ENCODE measurements at places on chromosomes 3 and 15.

- no peak for DNase-seq
- no peak overlapping the region for H3K27ac ChIP-seq
- H3K36me3 ChIP-seq: peaks cover 13% of the 10 kb centered on the region
- peak overlapping the region; percentile 91 for H3K4me3 ChIP-seq
- peaks cover 41% of the 10 kb centered on the region for H3K4me1 ChIP-seq
- no peaks in the 10 kb centered on the region for H3K27me3 ChIP-seq
Observed at GRCh38 chr3:40455328-40455727, 1.8 kb upstream of the RPL14 start.

DNA sequence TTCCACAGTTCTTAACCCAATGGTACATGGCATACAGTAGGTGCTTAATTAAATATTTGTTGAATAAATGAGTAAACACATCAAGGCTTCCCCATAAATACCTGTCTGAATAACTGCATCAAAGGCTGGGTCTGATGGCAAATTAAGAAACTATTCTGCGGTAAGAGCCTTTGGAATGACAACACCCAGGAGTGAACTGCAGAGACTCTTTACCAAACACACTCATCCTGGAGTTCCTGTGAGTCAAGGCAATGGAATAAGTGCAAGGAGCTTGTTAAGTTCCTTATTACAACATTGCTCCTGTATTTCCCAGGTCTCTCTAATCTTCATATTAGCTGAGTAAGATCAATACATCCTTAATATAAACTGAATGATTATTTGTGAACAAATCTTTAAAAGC is 119.9 kb upstream of the STT3B start:
- H3K4me3 ChIP-seq: no peak overlapping the region
- DNase-seq: no peak
- H3K36me3 ChIP-seq: no peaks in the 10 kb centered on the region
- H3K27ac ChIP-seq: no peak overlapping the region
- peaks cover 17% of the 10 kb centered on the region for H3K4me1 ChIP-seq
- H3K27me3 ChIP-seq: no peaks in the 10 kb centered on the region

- no peaks in the 10 kb centered on the region for H3K36me3 ChIP-seq
- H3K4me1 ChIP-seq: peaks cover 8% of the 10 kb centered on the region
- H3K4me3 ChIP-seq: no peak overlapping the region
- no peak for DNase-seq
- H3K27ac ChIP-seq: no peak overlapping the region
Observed at GRCh38 chr15:66601521-66601920, 35.7 kb upstream of the LCTL start.

GRCh38 chr3:17686613-17687012 is 55.8 kb downstream of the TBC1D5 start:
- no peak for DNase-seq
- no peak overlapping the region for H3K4me3 ChIP-seq
- H3K36me3 ChIP-seq: no peaks in the 10 kb centered on the region
- H3K27ac ChIP-seq: no peak overlapping the region

DNA sequence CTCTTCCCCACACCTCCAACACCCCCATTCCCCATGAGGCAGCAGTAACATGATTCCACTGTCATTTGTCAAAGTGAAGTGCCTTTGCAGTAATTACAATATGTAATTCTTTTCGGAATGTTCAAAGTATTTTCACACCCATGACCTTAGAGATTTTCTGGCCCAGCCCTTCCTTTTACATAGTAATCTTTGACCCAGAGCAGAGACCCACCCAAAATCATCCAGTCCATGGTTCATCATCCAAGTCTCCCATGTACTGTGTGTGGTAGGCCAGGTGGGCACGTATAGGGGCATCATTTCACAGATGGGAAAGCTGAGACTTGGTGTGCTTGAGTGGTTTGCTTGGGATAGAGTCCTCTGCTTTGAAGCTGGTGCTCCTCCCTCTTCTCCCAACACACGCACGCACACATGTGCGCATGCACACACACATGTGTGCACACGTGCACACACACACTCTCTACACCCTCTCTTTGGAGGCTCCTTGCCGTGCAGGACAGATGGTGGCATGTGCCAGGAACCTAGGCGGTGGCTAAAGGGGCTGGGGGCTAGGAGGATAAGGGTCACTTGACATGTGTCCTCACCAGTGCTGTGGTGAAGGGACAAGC is 284.7 kb upstream of the ROPN1 start:
- no peak overlapping the region for H3K4me3 ChIP-seq
- peaks cover 20% of the 10 kb centered on the region for H3K4me1 ChIP-seq
- peaks cover 3% of the 10 kb centered on the region for H3K27me3 ChIP-seq
- DNase-seq: no peak

GRCh38 chr3:125211523-125212090 is 941 bp downstream of the SLC12A8 start:
- H3K36me3 ChIP-seq: no peaks in the 10 kb centered on the region
- no peak overlapping the region for H3K27ac ChIP-seq
- H3K27me3 ChIP-seq: peaks cover 12% of the 10 kb centered on the region
- peak overlapping the region; percentile 72 for H3K4me3 ChIP-seq
- DNase-seq: no peak
- peaks cover 7% of the 10 kb centered on the region for H3K4me1 ChIP-seq

DNA sequence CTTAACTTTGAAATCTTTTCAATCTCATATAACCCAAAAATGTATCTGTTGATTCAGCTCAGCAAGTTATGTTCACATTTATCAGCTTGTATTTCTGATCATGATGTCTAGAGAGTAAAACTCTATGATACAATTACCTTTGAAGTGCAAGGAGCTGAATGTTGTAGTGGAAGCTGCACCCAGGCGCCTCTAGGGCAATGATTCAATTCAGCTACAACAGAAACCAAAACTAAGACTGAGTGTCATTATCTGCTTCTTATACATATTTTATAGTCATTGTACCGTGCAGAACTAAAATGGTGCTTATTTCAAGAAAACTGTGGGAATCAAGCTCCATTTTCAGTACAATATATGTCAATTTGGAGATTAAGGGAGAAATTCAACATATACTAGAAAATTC is 1237.5 kb downstream of the ZPLD1 start:
- H3K4me3 ChIP-seq: no peak overlapping the region
- H3K27me3 ChIP-seq: no peaks in the 10 kb centered on the region
- H3K4me1 ChIP-seq: no peaks in the 10 kb centered on the region
- no peak overlapping the region for H3K27ac ChIP-seq

GRCh38 chr3:52682016-52682415 is 3.7 kb downstream of the PBRM1 start:
- no peaks in the 10 kb centered on the region for H3K27me3 ChIP-seq
- H3K4me1 ChIP-seq: peaks cover 32% of the 10 kb centered on the region
- no peak overlapping the region for H3K4me3 ChIP-seq
- H3K36me3 ChIP-seq: peaks cover 15% of the 10 kb centered on the region
- no peak for DNase-seq

DNA sequence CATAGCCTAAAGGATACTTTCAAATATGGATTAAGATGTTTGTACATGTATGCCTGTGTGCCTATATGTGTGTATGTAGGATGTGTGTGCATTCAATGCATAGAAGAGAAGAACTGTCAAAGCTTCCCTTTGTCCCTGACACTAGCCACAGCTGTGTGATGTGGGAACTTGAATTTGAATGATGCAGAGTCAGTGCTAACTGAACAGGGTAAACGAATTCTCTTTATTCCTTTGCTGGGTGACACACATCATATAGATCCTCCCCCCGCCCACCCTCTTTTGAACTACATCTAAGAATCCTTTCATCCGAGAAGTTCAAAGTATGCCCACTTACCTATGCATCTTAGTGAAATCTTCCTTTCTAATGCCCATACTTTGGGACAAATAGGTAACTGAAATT is 228.3 kb downstream of the GAP43 start:
- no peak overlapping the region for H3K4me3 ChIP-seq
- DNase-seq: no peak
- H3K4me1 ChIP-seq: no peaks in the 10 kb centered on the region
- H3K36me3 ChIP-seq: no peaks in the 10 kb centered on the region
- H3K27ac ChIP-seq: no peak overlapping the region
- peaks cover 17% of the 10 kb centered on the region for H3K27me3 ChIP-seq

DNA sequence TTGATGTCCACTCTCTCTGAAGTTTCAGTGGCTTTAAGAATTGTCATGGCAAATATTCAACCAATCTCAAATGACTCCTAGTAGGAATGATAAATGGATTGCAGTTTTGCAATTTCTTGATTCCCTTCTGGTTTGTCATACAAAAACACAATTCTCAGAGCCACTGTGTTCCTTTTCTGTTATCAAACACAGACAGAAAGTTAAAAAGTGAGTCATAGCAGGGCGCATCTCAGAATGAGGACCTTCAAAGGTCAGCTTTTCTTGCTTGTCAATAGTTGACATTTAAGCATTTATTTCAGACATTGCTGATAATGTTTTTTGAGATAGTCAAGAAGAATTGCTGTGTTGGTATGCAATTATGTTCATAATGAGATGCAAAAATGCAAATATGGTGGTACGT is 405.9 kb downstream of the NR2F2 start:
- no peak overlapping the region for H3K4me3 ChIP-seq
- no peak for DNase-seq
- H3K27ac ChIP-seq: no peak overlapping the region
- no peaks in the 10 kb centered on the region for H3K4me1 ChIP-seq

DNA sequence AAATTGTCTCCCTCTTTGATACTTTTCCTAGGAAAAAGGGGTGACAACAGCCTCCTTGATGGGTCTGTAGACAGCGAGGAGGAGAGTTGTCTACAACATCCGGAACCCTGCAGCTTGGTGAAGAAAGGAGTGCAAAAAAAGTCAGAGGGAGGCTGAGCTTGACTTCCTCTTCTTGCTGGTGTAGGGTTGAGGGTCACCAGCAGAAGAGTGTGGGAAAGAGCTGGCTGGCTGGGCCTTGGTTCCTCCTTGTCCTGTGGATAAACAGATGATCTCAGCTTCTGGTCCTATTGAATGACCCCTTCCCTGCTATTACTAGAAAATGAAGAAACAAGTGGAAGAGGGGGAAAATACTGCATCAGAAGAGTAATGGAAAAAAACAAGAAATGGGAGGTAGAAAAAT is 20.4 kb downstream of the SLC7A14 start:
- no peak for DNase-seq
- H3K27ac ChIP-seq: no peak overlapping the region
- peaks cover 13% of the 10 kb centered on the region for H3K4me1 ChIP-seq
- no peak overlapping the region for H3K4me3 ChIP-seq

DNA sequence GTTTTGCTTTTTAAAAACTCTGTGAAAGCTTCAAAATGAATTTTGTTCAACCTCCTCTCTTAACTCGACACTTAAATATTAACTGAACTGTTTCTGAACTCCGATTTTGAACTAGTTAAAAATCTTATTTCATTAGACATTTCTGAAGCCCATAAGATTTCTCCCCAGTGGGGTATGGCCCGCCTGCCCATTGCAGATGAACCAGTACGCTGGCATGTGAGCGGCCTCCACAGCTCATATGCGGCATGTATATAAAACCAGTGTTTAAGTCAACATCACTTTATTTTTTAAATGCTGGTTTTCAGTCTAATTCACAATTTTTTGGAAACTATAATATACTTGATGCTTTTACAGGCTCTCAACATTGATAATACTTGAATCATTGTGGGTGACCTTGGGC is 50.2 kb downstream of the CPN2 start:
- no peaks in the 10 kb centered on the region for H3K27me3 ChIP-seq
- peaks cover 26% of the 10 kb centered on the region for H3K4me1 ChIP-seq
- H3K27ac ChIP-seq: no peak overlapping the region
- H3K4me3 ChIP-seq: no peak overlapping the region
- peaks cover 3% of the 10 kb centered on the region for H3K36me3 ChIP-seq

DNA sequence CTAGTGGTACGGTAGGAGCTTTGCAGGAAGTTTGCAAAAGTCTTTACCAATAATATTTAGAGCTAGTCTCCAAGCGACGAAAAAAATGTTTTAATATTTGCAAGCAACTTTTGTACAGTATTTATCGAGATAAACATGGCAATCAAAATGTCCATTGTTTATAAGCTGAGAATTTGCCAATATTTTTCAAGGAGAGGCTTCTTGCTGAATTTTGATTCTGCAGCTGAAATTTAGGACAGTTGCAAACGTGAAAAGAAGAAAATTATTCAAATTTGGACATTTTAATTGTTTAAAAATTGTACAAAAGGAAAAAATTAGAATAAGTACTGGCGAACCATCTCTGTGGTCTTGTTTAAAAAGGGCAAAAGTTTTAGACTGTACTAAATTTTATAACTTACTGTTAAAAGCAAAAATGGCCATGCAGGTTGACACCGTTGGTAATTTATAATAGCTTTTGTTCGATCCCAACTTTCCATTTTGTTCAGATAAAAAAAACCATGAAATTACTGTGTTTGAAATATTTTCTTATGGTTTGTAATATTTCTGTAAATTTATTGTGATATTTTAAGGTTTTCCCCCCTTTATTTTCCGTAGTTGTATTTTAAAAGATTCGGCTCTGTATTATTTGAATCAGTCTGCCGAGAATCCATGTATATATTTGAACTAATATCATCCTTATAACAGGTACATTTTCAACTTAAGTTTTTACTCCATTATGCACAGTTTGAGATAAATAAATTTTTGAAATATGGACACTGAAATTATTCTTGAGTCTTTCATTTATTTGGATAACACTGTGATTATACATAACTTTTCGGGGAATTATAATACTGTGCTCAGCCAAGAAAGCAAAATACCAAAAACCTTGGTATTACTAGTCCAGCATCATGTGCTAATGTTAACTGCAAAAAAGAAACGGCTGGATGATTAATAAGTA is 2.2 kb downstream of the SOX2 start:
- DNase-seq: no peak
- H3K27me3 ChIP-seq: peaks cover 68% of the 10 kb centered on the region
- no peaks in the 10 kb centered on the region for H3K36me3 ChIP-seq
- peaks cover 9% of the 10 kb centered on the region for H3K4me1 ChIP-seq
- H3K4me3 ChIP-seq: no peak overlapping the region
- H3K27ac ChIP-seq: no peak overlapping the region

DNA sequence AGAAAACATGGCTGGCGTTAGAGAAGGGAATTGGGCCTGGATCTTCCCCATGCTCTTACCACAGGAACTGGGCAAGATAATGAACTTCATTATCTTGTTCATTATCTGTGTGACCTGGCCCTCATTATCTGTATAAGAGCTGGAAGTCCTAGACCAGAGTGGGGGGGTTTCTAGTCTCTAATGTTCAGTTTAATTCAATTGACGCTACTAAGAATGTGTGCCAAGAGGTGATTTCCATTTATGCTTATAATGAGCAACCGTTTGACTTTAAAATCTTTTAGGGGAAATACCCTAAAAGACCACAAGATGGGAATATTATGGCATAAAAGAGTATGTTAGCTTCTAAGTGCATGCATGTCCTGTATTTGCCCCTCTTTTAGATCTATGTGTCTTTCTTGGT is 59.1 kb upstream of the CSTA start:
- no peak for DNase-seq
- no peak overlapping the region for H3K4me3 ChIP-seq
- no peak overlapping the region for H3K27ac ChIP-seq
- no peaks in the 10 kb centered on the region for H3K36me3 ChIP-seq
- peaks cover 11% of the 10 kb centered on the region for H3K27me3 ChIP-seq

GRCh38 chr15:67100801-67101581 is 35.6 kb downstream of the SMAD3 start:
- H3K27ac ChIP-seq: no peak overlapping the region
- no peak overlapping the region for H3K4me3 ChIP-seq
- no peak for DNase-seq
- H3K4me1 ChIP-seq: peaks cover 50% of the 10 kb centered on the region
- H3K36me3 ChIP-seq: peaks cover 4% of the 10 kb centered on the region

- no peaks in the 10 kb centered on the region for H3K36me3 ChIP-seq
- DNase-seq: no peak
- H3K27me3 ChIP-seq: peaks cover 18% of the 10 kb centered on the region
- no peak overlapping the region for H3K4me3 ChIP-seq
- H3K27ac ChIP-seq: peak overlapping the region; percentile 13
- peaks cover 31% of the 10 kb centered on the region for H3K4me1 ChIP-seq
Observed at GRCh38 chr3:115864911-115865310, 241.6 kb downstream of the GAP43 start.
